ENCODE measurements at places on chromosomes 12 and 14.

GRCh38 chr14:98684468-98684867 lies 587.5 kb downstream of the BCL11B start:
- DNase-seq = no peak

- DNase-seq = no peak
These were observed 186.9 kb upstream of the CAND1 start for GRCh38 chr12:67082221-67082620.

DNA sequence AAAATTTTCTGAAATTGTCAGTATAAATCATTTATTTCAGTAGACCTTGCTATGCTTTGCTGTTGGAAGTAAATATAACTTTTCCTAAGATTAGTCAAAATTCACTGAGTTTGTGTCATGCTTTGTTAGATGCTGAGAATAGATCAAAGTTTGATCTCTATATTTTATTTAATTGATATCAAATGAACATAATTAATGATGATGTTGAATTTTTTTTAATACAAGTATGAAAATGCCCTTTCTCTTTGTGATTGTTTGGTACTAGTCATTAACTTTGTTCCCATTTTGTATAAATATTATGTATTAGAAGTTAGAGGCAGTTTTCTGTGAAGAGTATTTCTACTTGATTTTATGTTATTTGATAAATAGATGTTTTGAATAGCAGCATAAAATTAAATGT lies 45.7 kb downstream of the CCDC91 start:
- no peak for DNase-seq

DNA sequence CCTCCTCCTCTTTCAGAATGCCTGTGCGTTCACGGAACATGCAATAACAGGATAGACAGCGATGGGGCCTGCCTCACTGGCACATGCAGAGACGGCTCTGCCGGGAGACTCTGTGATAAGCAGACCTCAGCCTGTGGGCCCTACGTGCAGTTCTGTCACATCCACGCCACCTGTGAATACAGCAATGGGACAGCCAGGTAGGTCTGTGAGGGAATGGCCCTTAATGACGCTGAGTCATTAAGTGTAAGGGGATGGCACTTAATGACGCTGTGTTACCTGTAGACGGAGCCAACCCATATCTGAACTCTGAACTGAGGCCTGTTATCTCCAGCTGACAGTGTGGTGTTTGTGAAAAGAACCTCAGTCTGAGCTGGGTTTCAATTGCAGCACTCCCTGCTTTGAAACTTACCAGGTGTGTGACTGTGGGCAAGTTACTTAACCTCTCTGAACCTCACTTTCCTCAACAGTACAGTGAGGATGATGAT lies 86.9 kb downstream of the STAB2 start:
- no peak for DNase-seq

DNA sequence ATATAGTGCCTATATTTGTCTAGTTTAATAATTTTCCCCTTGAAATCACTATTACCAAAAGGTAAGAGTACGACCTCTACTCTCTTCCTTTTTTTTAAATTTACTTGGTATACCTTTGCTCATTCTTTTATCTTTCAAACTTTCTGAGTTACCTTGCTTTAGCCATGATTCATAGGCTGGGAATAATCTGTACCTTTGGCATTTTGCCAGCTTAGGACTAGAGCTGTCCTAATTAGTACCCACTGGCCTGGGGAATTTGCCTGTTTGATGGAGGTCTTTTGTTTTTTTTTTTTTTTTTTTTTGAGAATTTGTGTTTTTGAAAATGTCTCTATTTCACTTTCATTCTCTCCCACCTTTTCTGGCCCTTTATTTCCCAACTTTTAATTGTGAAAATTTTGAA lies 8.7 kb upstream of the SLC4A8 start:
- no peak for DNase-seq

DNA sequence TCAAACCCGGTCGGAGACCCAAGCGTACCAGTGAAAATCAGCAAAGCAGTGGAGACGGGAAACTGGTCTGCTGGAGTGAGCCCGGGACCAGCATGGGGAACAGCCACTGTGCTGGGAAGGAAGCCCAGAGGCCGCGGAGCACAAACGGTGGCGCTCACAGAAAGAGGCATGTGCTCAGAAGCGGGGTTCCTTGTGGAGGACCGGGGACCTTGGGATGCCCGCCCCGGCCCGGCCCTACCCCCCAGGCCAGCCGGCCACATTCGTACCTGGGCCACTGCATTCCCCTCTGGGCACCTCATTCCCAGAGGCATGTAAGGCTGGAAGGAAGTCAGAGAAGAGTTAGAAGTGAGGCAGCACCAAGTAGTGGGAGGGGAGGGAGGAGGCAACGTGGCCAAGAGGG lies 79.3 kb downstream of the RFLNA start:
- no peak for DNase-seq

GRCh38 chr12:113083863-113084435 lies 27.4 kb downstream of the DTX1 start:
- no peak for DNase-seq

DNA sequence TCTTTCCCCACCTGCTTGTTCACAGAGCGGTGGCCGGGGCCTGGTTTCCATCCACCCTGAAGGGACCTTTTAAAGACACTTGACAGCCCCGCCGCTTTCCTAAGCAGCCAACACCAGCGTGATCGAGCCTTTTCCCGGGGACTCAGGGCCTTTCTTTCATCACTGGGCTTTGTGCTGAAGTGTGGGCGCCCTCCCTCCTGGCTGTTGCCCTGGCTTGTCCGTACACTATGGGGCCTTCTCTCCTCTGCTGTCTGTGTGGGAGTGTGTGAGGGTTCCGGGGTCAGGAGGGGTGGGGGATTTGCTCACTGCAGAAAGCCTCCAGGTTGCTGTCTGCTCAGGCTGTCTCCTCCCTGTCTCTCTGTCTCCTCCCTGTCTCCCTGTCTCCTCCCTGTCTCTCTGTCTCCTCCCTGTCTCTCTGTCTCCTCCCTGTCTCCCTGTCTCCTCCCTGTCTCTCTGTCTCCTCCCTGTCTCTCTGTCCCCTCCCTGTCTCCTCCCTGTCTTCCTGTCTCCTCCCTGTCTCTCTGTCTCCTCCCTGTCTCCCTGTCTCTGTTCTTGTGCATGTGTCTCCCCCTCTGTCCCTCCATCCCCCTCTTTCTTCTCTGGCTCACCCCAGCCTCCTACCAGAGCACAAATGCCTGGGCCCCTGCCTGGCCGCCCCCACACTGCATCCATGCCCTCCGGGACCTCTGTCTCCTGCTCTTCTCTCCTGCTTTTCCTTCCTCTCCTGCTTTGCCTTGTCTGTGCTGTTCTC lies 64.7 kb downstream of the CCDC92 start:
- DNase-seq = no peak

- no peak for DNase-seq
These were observed 559 bp downstream of the SYNJ2BP start for GRCh38 chr14:70416338-70416724.

- no peak for DNase-seq
These were observed 158.2 kb downstream of the SPTSSA start for GRCh38 chr14:34303811-34304210.

DNA sequence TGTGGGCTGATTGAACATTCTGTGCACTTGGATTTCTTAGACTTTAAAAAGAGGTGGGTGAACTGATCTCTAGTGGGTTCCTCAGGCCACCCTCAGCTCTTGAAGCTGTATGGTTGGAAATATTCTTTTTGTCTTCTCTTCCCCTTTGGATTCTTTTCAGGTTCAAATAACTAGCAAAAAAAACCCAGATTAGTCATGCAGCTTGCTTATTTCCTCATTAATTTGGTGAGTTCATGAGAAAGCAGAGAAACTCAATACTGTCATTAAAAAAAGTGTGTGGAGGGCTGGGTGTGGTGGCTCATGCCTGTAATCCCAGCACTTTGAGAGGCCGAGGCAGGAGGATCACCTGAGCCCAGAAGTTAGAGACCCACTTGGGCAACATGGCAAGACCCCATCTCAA lies 183.4 kb downstream of the ESR2 start:
- no peak for DNase-seq

DNA sequence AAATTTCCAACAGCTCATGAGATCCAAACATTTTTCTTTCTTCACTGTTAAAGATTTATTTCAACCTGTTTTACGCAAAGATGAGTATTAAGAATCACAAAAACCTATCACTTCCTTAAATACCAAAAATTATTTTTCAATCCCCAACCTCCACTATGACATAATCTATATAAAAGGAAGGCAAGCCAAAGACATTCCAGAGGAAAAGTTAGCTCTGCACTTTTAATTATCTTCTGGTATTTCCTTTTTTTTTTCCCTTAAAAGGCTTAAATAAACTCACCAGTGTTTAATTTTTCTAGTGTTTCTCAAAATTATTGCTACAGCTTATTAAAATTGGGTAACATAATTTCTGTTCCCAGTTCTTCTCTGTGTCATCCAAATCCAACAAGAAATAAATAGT lies 75.9 kb downstream of the BMP4 start:
- DNase-seq = no peak

DNA sequence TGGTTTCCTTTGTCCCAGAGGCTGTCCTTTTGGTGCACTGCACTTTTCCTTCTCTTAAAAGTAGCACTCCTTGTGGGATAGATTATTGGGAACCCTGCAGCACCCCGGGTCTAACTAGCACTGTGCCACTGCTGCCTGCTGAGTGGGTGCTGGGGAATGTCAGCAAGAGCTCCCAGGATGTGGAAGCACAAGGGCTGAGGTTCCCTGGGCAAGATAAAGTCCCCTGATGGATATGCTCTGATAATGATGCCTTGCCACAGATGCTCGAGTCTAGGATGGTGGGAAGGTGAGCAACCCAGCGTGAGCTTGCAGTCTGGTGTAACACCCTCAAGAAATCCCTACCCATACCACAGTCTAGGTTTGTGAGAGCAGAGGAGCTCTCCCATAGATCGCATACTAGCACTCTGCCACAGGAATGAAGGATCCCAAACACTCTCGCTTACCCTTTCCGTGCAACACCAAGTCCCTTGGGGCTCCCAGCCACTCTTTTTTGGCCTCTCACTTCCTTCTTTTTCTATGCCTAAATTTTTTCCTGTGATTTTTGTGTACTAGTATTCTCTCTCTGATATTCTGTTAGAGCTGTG lies 32.6 kb downstream of the USP15 start:
- no peak for DNase-seq

GRCh38 chr12:143964-144649 lies 69.8 kb downstream of the SLC6A12 start:
- DNase-seq = no peak

- DNase-seq = no peak
These were observed 789.1 kb downstream of the TMEM121 start for GRCh38 chr14:106315436-106315835.

- DNase-seq = no peak
These were observed 280.9 kb upstream of the FLRT2 start for GRCh38 chr14:85248881-85249635.

- no peak for DNase-seq
These were observed 4.4 kb upstream of the B4GALNT1 start for GRCh38 chr12:57637364-57637763.

GRCh38 chr12:97276661-97277429 lies 185.8 kb upstream of the RMST start:
- no peak for DNase-seq

DNA sequence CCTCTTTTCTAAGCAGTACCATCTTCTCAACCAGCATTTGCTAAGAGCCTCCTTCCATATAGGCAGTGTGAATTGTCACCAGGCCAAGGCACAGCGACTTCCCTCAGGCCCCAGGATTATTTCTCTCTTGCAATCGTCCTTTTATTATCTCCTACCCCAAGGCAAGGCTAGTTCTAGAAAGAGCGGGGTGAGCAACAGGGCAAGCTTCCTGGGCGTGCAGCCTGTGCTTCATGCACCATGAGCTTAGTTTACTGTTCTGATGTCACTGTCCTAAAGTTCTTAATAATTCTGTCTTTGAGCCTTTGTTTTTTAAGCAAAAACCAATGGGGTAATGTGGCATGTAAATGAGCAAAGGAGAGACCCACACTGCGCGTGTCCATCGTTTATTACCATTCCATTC lies 27.9 kb downstream of the DUSP6 start:
- no peak for DNase-seq

DNA sequence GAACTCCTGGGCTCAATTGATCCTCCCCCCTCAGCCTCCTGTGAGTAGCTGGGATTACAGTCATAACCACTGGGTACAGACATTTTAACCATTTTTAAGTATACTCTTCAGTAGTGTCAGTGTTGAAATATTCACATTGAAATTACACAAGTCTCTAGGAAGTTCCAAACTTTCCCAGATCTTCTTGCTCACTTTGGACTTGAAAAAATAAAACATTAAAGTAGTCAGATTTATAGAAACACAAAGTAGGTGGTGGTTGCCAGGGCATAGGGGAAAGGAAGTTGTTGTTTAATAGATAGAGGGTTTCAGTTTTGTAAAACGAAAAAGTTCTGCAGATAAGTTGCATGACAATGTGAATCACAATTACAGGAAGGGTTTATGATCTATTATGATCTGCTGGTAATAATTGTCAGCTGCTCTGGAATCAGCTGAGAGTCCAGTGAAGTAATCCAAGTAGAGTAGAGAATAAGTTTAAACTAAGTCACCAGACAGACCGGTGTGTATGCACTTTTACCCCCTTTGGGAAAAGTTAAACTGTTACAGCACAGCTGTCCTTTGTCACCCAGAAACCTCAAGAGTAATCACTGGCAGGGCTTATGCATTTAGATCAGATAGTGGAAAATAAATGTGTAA lies 27.4 kb downstream of the PCNX1 start:
- no peak for DNase-seq
